ENCODE measurements at places on chromosomes 5 and 9.
A peak's percentile ranks its signal among the peaks of the same experiment; 100 is the strongest.

GRCh38 chr5:104859437-104859836 lies 1296.8 kb upstream of the NUDT12 start:
- H3K27ac ChIP-seq: no peak overlapping the region
- DNase-seq: no peak
- no peaks in the 10 kb centered on the region for H3K27me3 ChIP-seq
- H3K4me1 ChIP-seq: no peaks in the 10 kb centered on the region
- no peaks in the 10 kb centered on the region for H3K36me3 ChIP-seq

- DNase-seq: no peak
- H3K4me1 ChIP-seq: peaks cover 31% of the 10 kb centered on the region
- H3K27ac ChIP-seq: peak overlapping the region; percentile 95
- H3K4me3 ChIP-seq: peak overlapping the region; percentile 94
- peaks cover 17% of the 10 kb centered on the region for H3K36me3 ChIP-seq
- H3K27me3 ChIP-seq: no peaks in the 10 kb centered on the region
Measured at GRCh38 chr9:104748359-104749031, 1.0 kb downstream of the NIPSNAP3A start.

DNA sequence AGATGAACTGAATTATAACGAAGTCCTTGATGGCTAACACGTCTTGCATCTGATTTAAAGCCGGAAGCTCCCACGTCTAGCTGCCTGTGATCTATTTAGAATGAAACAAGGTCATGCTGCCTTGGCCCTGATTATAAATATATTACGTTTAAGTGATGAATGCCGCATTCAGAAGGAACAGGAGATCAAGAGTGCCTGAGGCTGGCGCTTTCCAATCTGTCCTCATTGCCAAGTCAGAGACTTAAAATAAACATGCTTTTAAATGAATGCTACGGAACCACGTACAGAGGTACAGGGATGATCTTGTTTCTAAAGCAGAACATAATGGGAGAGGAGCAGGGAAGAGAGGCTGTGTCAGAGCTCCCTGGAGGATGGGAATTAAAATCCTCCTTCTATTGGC lies 292.8 kb downstream of the TLE1 start:
- no peaks in the 10 kb centered on the region for H3K36me3 ChIP-seq
- no peak for DNase-seq
- no peaks in the 10 kb centered on the region for H3K4me1 ChIP-seq
- H3K4me3 ChIP-seq: no peak overlapping the region
- no peak overlapping the region for H3K27ac ChIP-seq
- H3K27me3 ChIP-seq: no peaks in the 10 kb centered on the region

GRCh38 chr5:12013351-12013750 lies 109.1 kb upstream of the CTNND2 start:
- no peak overlapping the region for H3K27ac ChIP-seq
- no peaks in the 10 kb centered on the region for H3K4me1 ChIP-seq
- no peaks in the 10 kb centered on the region for H3K27me3 ChIP-seq
- no peak overlapping the region for H3K4me3 ChIP-seq

GRCh38 chr9:126459126-126459525 lies 132.5 kb downstream of the MVB12B start:
- no peak overlapping the region for H3K27ac ChIP-seq
- H3K4me3 ChIP-seq: no peak overlapping the region
- no peaks in the 10 kb centered on the region for H3K4me1 ChIP-seq

DNA sequence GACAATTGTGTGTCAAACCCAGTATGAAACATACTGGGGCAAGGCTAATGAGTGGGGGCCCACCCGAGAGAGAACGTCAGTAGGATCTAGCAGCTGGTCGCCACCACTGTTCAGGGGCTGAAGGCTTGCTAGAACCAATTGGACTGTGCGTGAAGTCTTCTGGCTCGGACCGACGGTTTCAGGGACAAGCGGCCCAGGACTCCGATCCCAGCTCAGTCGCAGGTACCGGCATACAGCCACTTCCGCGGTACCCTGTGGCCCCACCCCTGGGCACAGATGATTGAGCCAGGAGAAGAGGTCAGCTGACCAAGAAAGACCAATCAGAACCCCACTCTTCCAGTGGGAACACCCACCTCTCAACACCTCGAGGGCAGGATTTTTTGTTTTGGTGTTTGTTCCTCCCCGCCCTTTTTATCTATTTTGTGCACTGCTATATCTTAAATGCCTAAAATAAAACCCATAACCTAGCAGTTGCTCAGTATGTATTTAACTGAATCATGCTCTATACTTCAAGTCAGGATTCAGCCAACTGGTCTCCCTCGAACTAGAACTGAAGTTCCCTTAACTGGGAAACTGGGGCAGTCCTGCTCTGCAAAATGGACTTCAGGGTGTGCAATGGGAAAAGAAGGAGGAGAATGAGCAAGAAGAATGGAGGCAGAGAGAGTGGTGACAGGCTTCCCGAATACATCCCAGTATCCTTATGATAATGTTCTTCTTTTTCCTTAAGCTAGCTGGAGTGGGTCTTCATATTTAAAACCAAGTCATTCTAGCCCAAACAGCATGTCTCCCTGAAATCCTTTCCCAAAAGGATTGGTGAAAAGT lies 21.1 kb upstream of the CPEB4 start:
- H3K4me1 ChIP-seq: no peaks in the 10 kb centered on the region
- no peak overlapping the region for H3K27ac ChIP-seq
- no peak overlapping the region for H3K4me3 ChIP-seq
- H3K36me3 ChIP-seq: no peaks in the 10 kb centered on the region
- no peak for DNase-seq

- no peak for DNase-seq
- H3K36me3 ChIP-seq: no peaks in the 10 kb centered on the region
- no peak overlapping the region for H3K27ac ChIP-seq
- H3K4me3 ChIP-seq: no peak overlapping the region
- peaks cover 13% of the 10 kb centered on the region for H3K4me1 ChIP-seq
- H3K27me3 ChIP-seq: peaks cover 2% of the 10 kb centered on the region
Measured at GRCh38 chr9:4603830-4604229, 58.3 kb upstream of the PLPP6 start.
